Right cardiac atrium (tissue), 5 donors: ENCODE measurements at places on chromosomes 1 and 21. TPM values are rescaled to one million over a fixed set of nuclear protein-coding genes. Genes with fewer than 3 reads are reported as not detected.

CLCNKB gene
- total RNA-seq: 4.7 TPM

KRTAP11-1 gene
- not detected for total RNA-seq

OR14K1 gene
- total RNA-seq: not detected

GRCh38 chr1:17601643-17602382 lies 62.3 kb downstream of the ARHGEF10L start:
- peak; percentile 33 for DNase-seq

- no peak for DNase-seq
These were observed 50.0 kb downstream of the C1orf198 start for GRCh38 chr1:230818367-230818766.

- peak; percentile 64 for DNase-seq
These were observed 5.2 kb downstream of the DIO1 start for GRCh38 chr1:53899206-53899628.

GRCh38 chr21:42848932-42849758 lies 30.2 kb downstream of the WDR4 start:
- peak; percentile 15 for DNase-seq

GRCh38 chr1:112527266-112528010 lies 18.7 kb downstream of the WNT2B start:
- DNase-seq: no peak

GRCh38 chr1:63557365-63557987 lies 34.2 kb downstream of the EFCAB7 start:
- no peak for DNase-seq

GRCh38 chr1:51147394-51147793 lies 45.4 kb downstream of the C1orf185 start:
- DNase-seq: no peak
